Cardiac muscle cell (in vitro differentiated cells and primary cell): ENCODE measurements at places on chromosomes 3 and 15. TPM values are rescaled to one million over a fixed set of nuclear protein-coding genes. Genes with fewer than 3 reads are reported as not detected.

DNA sequence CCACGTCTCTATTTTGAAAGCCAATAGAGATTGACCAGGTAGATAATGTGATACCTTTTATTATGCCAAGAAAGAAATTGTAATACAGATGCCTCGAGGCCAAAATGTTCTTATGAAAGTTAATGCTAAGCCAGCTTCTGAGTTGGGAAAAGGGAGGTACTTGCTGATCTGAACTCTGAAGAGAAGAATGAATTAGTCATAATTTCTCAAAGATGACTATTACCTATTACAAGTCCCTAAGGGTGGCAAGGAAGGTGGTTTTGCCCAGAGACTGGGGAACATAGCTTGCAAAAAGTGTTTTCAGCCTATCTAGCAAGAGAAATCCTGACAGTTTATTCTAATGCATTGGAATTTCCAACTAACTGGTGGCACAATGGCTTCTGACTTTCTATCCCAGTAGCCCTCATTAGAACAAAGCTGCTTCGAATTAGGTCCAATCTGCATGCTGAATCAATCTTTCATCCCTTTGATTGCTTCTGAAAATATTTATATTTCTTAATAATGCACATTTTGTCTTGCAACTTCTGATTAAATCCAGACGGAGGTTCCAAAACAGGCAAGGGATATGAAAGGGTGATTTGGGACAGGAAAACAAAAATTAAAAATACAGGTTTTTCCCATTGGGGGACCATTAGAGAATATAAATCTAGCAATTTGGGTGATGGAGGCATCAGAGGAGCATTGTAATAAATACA is 17.7 kb upstream of the NR2F2 start:
- DNase-seq, result no peak

DNA sequence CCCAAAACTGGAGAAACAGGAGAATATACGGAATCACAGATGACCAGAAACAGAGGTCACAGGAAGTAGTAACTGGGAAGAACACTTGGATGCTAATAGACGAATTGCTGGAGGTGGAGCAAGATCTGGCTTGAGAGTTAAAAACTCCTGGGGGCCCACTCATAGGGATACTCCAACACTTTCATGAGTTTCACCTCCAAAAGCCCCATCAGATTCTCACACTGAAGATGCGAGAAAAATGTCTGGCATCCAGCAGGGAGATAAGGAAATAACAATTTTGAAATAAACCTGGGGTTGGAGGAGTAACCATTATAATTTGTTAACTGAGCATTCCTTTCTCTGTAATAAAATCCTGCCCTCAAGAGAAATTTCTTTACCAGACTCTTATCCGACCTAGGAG is 154.0 kb downstream of the ANXA2 start:
- no peak for DNase-seq

GRCh38 chr3:138890555-138891187 is 55.9 kb upstream of the PIK3CB start:
- DNase-seq, result no peak

- no peak for DNase-seq
Measured at GRCh38 chr15:86964271-86964670, 884.6 kb downstream of the AGBL1 start.

DNA sequence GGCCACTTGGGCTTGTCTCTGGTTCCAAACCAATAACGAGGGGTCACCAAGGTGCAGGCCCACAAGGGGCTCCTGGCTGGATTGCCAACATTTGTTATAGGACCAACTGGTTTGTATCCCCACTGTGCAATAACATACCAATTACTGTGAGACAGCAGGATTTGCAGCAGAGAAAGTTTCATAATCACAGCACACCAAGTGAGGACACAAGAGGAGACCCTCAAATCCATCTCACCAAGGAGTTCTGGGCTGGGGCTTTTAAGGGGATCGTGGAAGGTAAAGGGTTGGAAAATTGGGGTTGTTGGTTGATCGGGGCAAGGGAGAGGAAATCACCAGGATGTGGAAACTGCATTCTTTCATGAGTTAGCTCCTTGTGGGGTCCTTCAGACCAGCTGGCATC is 29.7 kb upstream of the LHFPL4 start:
- DNase-seq, result no peak

DNA sequence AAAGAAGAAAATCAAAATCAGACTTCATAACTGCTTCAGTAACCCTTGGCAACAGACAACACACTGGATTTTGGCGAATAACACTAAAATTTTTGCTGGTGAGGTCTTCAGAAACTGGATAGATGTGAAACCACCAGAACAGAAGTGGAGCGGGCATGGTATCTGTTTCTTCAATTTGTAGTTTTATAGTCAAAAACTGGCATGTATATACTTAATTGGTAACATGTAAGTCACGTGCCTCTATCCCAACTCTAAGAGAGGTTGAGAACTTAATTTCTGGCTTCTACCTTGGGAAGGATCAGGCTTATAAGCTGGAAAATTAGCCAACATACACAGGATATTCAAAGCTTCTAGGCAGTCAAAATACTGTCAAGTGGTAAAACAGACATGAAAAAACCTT is 172.6 kb upstream of the CHL1 start:
- no peak for DNase-seq

GRCh38 chr3:18238746-18239331 is 186.3 kb downstream of the SATB1 start:
- DNase-seq, result no peak

- DNase-seq, result no peak
Measured at GRCh38 chr3:17605032-17605431, 137.4 kb downstream of the TBC1D5 start.

SPSB4 gene
- total RNA-seq, result 66.4 and 82.2 TPM in 2 replicates

FAM81A gene
- total RNA-seq, result 1.8 and 3.2 TPM in 2 replicates

- DNase-seq, result no peak
Measured at GRCh38 chr15:57422113-57422754, 45.9 kb downstream of the CGNL1 start.

DNA sequence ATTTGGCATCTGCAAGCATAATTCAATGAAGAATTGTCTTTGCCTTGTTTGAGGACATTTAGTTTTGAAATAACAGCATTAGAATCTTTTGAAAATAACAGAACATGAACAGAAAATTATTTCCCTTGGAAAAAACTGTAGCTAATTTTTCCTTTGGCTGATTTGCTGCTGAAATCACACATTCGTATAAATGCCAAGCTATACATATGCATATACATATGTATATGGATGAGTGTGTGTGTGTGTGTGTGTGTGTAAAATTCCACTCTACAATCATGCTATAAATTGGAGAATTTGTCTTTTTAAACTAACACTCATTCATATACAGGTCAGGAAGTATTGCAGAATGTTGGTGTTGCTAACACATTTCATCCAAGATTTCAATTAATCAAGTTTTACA is 57.9 kb downstream of the SAMMSON start:
- no peak for DNase-seq

DNA sequence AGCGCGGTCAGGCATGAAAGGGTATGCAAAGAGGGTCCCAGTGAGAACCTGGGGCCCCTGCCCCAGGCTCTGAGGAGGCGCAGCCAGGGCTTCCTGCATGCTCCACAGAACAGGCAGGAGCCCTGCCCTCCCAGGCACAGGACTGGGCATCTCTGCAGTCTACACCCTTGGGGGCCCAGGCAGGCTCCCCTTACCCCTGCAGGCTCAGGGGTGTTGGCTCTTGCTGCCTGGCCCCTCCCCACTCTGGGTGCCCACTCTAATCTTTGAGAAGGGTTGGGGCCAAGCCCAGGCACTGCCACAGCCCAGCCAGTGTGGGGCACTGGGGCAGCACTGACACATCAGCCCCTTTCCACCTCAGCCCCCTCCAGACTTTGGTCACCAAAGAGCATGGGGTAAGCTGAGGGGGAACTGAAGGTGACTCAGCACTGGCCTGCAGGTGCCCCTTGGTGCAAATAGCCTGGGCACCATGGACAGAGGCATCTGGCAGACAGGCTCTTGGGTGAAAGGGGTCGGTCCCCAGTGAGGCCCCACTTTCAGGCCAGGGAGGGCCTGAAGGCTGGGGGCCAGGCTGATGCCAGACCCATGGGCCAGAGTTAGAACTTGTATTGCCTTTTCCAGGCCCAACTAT is 73.4 kb downstream of the NPAP1 start:
- no peak for DNase-seq

TRPM1 gene
- total RNA-seq, result not detected in 2 replicates

GRCh38 chr3:55690726-55691125 is 203.6 kb upstream of the WNT5A start:
- no peak for DNase-seq

- DNase-seq, result no peak
Measured at GRCh38 chr15:40365624-40366456, 7.8 kb downstream of the DISP2 start.

GRCh38 chr3:8482263-8482662 is 19.4 kb upstream of the LMCD1 start:
- DNase-seq, result no peak

PCNP gene
- 47.6 and 64.5 TPM in 2 replicates for total RNA-seq

BOC gene
- 14.1 and 18.1 TPM in 2 replicates for total RNA-seq

- DNase-seq, result no peak
Measured at GRCh38 chr3:14210290-14210688, 31.7 kb downstream of the LSM3 start.

SPINK8 gene
- not detected in 2 replicates for total RNA-seq

DNA sequence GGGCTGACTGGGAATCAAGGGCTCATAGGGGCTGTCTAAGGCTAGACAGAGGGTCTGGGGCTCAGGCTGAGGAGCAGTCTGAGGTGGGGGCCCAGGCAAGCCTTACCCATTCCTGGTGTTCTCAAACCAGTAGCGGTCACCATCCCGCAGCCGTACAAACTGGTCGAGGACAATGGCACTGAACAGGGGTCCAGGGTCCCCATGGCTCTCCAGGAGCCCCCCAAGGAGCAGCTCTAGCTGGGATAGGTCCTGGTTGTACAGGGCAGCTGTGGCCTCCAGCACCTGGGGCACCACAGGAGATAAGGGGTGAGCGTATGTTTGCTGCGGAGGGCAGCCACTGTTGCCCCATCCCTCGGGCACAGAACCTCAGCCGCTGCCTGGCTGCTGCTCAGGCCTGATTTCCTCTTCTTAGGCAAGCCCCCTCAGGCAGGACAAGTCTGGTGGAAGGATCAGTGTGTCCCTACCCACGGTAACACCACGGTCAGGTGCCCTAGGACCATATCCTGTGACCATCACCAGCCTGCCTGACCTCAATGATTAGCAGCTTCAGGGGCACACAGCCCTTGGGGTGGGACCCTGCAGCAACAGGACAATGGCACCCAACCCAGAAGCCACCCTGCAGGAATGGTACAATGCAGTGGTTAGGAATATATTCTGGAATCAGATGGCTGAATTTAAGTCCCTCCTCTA is 5.9 kb downstream of the DUOX2 start:
- no peak for DNase-seq

ALDH1A2 gene
- total RNA-seq, result 4.0 and 6.6 TPM in 2 replicates

- peak; percentile 17 for DNase-seq
Measured at GRCh38 chr3:88809993-88810392, 297.4 kb upstream of the EPHA3 start.

- no peak for DNase-seq
Measured at GRCh38 chr15:63195569-63196015, 6.2 kb downstream of the RAB8B start.

GRCh38 chr15:45993072-45993471 is 358.2 kb downstream of the SQOR start:
- DNase-seq, result no peak

GOLGA6A gene
- total RNA-seq, result 1.9 TPM in 1 of 2 replicates, not detected in the other

BFSP2 gene
- total RNA-seq, result not detected in 2 replicates

MESP2 gene
- total RNA-seq, result 0.32 and 2.4 TPM in 2 replicates

GRCh38 chr3:148379763-148380382 is 317.8 kb upstream of the AGTR1 start:
- peak; percentile 67 for DNase-seq

CCDC54 gene
- total RNA-seq, result not detected in 2 replicates

DNA sequence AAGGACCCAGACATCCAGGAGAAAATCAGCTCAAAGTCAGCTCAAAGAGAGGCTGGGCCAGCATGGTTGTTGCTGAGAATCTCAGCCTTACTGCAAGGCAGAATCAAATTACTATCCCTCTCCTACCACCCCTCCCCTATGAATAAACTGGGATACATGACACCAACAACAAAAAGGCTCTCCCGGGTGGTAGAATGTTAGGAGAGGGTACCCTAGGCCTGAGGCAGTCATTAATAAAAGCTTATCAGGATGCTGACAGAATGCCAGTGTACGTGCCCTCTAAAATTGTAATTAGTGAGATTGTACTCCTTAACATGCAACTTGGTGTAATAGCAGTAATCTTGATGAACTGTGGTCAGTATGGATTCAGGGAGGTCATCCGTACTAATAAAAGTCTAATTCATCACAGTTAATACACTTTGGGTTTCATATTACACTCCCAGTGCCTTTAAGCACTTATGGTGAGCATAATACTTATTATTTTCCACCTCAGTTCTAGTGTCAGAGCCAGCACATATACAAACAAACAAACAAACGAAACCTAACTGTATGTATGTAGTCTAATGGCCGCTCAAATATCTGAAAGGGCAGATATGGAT is 76.5 kb downstream of the B3GALNT1 start:
- peak; percentile 3 for DNase-seq

CCDC33 gene
- total RNA-seq, result 2.3 and 9.5 TPM in 2 replicates

GRCh38 chr3:123543950-123544349 is 40.9 kb downstream of the HACD2 start:
- no peak for DNase-seq
